ENCODE measurements at places on chromosomes 1 and 21.

DNA sequence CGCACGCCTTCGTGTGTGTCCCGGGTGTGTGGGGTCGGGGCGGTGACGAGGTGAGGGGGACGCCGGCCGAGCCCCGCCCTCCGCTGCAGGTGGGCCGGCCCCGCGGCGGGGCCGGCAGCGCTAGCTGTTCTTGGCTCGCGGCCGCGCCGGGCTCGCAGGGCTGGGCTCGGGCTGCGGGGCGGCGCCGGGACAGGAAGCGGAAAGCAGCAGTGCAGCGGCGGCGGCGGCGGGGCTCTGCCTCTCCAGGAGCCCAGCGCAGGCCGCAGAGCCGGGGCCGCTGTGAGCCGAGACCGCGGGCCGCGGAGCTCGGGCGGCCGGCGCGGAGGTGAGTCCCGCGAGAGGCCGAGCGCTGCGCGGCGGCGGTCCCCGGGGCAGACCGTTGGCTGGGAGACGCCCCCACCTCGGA is at the start of gene VANGL1:
VANGL1 (plus strand) TSS at position 209 of the 406 bp plus-strand sequence. CDS start 9,444 bp downstream, outside the sequence.
- peak; percentile 77 for DNase-seq

DNA sequence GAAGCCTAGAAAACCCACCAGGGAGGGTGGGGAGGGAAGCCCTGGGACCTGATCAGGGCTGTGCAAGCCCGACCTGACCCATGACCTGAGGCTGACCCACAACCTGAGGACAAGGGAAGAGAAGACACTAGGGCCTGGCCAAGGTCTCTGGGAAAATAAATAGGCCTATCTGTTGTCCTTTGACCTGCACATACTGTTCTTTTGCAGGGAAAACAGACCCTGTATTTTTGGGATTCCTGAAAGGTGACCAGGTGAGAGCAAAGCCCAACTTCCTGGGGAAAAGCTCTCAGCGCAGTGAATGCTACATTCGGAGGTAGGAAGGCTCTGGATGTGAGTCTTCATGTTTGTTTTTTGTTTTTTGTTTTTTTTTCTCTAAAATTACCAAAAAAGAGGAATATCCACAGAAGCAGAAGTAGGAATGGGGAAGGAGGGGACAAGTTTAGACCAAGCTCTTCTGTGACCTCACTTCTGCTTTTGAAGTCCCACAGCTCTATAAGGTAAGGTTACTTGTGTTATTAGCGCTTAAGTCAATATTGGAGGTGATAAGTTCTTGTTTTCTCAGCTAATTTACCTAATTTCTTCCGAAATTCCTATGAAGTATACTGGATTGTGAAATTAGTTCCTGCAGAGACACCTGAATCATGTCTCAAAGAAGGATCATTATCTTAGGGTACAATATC is 26.2 kb upstream of the LYST start:
- no peak for DNase-seq

DNA sequence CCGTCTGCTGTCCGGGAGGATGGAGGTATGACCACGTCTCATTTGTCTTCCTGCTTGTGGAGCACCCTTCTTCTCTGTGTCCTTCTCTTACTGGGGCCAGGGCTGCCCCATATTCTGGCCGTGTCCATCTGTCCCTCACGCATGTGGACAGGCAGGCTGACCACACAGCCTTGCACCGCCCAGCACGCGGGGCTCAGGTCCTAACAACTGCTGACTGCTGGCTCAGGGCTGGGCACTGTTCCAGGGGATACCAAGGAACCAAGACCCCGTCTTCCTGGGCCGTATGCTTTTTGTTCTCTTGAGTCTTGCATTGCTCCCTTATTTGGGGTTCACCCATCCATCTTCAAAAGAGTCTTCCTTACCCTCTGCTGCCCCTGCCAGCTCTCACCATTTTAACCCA is 17.5 kb upstream of the SPSB1 start:
- no peak for DNase-seq

DNA sequence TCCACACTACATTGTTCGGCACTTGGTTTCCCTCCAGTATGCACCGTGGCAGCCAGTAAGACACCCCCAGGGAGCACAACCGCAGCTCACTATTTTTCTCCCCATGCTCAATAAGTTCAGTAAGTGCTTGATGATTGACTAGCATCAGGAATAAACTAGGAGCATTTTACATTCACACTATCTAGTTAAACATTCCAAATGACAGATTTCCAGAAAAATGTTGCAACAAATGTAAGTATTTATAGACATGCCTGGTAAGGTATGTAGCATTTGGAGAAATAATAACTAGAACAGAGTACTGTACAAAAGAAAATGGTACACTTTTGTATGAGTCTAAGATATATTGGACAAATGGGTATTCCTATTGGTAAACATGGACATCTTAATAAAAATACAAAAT is 92.9 kb downstream of the SLC45A1 start:
- DNase-seq, result no peak

DNA sequence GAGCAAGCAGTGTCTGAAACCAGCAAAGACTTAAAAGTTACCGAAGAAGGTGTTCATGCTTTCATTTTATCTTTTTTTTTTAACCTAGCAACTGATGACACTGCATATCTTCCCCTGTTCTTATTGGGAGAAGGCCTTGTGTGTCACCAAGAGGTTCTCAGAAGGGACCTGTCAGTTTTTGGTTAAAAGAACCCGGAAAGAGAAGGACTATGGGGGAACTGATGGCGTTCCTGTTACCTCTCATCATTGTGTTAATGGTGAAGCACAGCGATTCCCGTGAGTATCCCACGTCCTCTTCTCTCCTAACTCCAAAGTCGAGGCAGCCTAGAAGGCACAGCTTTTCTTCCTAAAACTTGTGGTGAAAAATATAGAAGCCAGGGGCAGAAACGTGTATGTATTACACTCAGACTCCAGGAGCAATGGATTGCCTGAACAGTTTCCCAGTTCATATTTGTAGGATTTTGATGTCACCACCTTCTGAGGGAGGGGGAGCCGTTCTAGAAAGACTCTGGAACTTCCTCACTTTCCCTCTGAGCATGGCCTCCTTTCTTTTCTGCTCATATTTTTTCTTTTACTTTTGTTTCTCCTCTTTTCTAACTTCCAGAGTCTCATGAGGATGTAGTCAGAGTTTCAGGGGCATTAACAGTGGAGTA is at the start of gene MR1:
MR1 (plus strand) TSS at position 185 of the 653 bp plus-strand sequence; CDS start at position 210, 25 bp downstream.
- peak; percentile 36 for DNase-seq

DNA sequence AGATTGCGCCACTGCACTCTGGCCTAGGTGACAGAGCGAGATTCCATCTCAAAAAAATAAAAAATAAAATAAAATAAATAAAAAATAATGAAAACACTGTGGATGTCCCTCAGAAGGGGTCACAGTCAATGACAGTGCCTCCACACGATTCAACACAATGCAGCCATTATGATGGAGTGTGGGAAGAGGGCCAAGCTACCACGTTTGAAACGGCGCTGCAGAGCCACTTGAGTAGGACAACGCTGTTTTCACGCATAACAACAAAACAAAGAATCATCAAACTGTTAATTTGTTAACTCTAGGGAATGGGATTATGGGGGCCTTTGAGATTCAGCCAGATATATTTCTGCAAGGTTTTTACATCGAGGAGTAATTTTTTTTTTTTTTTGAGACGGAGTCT is 36.5 kb downstream of the NKAIN1 start:
- no peak for DNase-seq

DNA sequence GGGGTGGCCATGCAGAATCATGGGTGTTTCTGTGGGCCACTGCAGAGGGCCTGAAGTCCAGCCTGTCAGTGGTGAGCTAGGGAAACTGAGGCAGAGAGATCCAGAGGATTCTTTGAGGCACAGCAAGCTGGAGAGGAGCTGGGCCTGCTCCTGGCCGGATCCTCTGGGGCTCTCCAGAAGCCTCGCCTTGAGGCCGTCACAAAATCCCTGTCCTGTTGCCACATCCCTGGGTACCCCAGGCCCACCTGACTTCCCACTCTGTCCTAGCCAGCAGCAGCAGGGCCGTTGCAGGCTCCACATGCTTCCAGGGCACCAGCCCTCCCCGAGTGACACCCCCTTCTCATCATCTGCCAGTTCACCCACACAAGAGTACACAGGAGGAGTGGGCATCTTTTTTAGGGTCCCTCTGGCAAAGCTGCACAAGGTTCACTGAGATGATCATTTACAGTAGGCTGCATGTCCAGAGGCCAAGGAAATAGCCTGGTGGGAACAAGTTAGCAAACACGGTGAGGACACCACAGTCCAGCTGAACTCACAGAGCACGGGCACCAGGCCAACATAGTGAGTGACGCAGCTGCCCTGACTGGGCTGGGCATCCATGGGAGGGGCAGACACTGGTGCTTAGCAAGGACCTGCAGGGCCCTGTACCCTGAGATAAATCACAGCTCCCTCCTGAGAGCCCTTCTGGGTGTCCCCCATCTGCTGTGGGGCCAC is 25.1 kb upstream of the TSPEAR start:
- DNase-seq, result peak; percentile 91

- DNase-seq, result no peak
These were observed 2.3 kb upstream of the CCSAP start for GRCh38 chr1:229344937-229345684.

GRCh38 chr1:25821630-25822091 is 1.9 kb downstream of the MTFR1L start:
- no peak for DNase-seq

GRCh38 chr1:29784276-29785136 is 548.2 kb downstream of the PTPRU start:
- DNase-seq, result no peak

GRCh38 chr21:34807146-34807880 is 138.5 kb downstream of the CLIC6 start:
- no peak for DNase-seq

DNA sequence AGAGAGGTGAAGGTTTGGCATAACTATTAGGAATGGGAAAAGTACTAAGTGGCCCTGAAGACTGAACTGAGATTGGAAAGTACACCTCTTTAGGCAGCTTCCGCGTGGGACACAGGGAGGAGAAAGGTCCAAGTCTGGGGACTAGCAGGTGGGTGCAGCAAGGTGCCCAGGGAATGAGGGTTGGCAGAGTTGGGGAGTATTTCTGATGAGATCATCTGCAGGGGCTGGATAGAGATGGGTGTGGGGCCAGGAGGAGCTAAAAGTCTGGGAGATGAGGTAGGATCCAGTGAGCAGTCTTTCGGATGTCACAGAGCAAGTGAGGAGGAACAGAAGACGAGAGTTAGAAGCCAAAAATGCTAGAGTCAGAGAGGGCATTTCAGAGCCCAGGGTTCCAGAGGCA is 36.1 kb downstream of the CDCA8 start:
- DNase-seq, result no peak

- no peak for DNase-seq
These were observed 25.7 kb downstream of the GLMN start for GRCh38 chr1:92273039-92273438.

GRCh38 chr21:33881689-33882440 is 33.7 kb downstream of the ATP5PO start:
- no peak for DNase-seq

- no peak for DNase-seq
These were observed 64.6 kb upstream of the WDR26 start for GRCh38 chr1:224499204-224499603.

DNA sequence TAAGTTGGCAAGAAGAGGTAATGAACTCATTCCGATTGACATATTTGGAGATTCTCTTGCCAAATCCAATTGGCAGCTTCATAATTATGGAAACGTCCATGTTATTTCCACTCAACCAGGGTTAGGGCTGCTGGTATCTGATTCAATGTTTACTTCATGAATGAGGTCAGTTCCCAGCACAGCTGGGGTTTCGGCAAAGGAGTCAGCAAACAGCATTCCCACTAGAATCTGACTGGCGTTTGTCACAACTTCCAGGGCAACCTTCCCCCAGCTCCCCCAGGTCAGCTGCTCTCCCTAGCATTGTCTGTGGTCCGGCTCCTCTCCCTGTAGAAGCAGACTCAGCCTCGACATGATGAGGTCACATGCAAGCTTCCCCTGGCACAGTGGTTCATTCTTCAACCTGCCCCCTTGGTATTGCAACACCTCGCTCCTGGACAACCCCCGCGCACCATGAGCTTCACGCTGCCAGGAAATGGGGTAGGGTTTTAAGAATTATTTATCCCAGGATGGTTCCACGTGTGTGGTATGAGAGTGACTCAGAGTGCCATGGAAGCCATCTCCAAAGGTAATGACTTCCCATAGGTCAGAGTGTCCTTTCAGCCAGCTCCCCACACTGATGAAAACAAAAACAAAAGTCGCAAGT is 100.7 kb upstream of the SLC25A33 start:
- DNase-seq, result no peak

GRCh38 chr1:201354151-201354900 is 23.2 kb downstream of the TNNT2 start:
- DNase-seq, result no peak

DNA sequence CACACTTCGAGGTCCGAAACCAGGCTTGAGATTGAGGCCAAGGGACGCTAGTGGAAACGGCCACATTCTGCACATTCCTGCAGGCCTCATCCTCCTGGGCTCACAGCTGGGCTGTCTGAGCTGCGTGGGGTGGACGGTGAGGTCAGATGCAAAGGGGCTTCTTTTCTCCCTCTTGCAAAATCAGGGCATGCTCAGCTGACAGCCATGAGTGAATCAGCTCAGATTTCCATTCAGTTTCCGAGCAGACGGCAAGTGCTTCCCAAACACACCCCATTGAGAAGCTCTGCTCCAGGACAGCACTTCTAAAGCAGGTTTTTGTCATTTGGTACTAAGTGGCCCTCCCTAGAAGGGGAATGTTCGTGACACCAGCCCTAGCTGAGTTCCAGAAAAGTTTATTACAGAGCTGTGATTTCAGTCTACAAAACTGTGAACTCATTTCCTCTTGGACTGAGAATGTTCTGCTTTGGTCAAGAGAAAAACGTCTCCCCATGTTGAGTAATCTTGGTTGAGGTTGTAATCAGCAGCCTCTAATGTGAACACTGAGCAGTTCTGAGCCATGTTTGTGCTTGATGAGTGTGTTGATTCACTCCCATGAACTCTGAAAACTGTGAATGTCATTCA is 10.0 kb downstream of the PDPN start:
- no peak for DNase-seq

- DNase-seq, result no peak
These were observed 108.8 kb upstream of the MAGI3 start for GRCh38 chr1:113281550-113281949.

- DNase-seq, result no peak
These were observed 7.4 kb downstream of the STX6 start for GRCh38 chr1:181015251-181015615.

DNA sequence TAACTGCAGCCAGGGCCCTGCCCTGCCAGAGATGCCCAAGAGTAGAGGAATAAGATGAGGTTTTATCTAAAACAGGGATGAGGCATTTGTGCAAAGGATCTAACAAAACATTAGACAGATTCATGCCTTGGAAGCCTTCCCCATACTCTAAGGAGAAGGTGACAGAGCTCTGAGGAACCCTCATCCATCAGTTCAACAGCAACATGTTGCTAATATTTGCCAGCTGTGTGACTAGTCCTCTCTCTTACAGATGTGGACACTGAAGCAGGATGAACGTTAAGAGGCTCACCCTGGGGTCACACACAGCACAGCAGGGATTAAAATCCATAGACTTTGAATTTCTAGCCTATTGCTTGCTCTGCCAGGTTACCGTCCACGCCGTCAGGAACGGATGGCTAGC is 99.0 kb downstream of the ZBTB18 start:
- peak; percentile 56 for DNase-seq

All from NCI-H146 (cell line).